ENCODE measurements at places on chromosomes 1 and 21.

GRCh38 chr1:15707239-15707925 is 23.3 kb downstream of the PLEKHM2 start:
- DNase-seq: no peak

DNA sequence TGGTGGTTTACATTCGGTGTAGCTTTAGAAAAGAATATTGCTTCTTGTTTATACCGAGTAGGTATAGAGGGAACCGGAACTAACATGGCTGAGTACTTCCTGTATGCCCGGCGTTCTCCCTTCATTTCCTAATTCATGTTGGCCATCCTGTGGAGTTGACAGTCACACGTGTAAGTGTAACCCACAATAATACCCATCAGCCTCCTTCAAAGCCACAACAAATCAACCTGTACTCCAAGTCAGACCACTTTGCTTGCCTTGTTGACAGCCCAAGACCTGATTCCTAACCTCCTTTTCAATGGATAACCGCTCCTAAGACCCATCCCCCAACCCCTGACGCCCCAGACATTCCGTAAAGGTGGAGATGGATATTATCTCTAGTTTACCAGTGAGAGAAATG is 42.1 kb downstream of the UBE2U start:
- no peak for DNase-seq

- DNase-seq: no peak
These were observed 43.6 kb upstream of the SYNC start for GRCh38 chr1:32746130-32746529.

DNA sequence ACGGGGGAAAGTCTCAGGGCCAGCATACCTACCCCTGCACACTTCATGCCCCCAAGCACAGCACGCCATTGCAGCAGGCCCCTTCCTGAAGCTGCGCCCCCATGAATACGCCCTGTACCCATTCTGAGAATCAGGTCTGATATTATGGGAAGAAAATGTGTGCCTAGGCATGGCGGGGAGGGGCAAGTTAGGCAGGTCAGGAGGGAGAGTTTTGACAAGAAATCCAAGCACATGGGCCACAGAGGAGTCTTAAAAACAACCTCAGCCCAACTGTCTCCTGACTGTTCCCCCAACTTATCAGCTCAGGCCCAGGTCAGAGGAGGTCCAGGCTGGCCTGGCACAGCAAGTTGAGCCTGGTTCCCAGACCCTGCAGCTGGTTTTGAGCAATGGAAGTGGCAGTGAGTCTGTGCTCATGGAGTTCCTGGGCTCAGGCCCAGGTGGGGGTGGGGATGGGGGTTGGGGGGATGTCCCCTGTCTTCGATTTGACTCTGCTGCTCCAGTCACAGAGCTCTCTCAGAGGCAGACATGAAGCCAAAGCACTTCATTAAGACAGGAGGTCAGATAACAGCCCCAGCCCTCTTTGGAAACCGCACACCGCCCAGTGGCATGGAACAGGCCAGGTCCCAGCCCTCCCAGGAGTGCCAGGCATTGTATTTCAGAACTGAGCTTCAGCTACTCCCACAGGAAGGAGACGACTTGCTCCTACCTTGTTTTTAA is 20.6 kb upstream of the BCAR3 start:
- DNase-seq: no peak

Measured in T47D (cell line).